Kidney (tissue), 22 donors: ENCODE measurements at places on chromosomes 6 and 20. TPM values are rescaled to one million over a fixed set of nuclear protein-coding genes. Genes with fewer than 3 reads are reported as not detected.
A peak's percentile ranks its signal among the peaks of the same experiment; 100 is the strongest.

The FAM210B gene
- total RNA-seq = 27.2 TPM

- no peak for DNase-seq
These were observed 102.4 kb upstream of the SUPT3H start for GRCh38 chr6:45479834-45480751.

DNA sequence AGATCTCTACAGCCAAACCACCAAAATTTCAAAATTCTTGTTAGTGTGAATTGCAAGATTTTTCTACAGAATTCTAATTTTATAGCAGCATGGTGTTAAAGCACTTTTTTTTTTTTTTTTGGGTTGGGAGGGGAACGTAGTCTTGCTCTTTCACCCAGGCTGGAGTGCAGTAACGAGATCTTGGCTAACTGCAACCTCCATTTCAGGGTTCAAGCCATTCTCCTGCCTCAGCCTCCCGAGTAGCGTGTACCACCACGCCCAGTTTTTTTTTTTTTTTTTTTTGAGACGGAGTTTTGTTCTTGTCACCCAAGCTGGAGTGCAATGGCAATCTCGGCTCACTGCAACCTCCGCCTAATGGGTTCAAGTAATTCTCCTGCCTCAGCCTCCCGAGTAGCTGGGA is 11.5 kb downstream of the ARHGAP18 start:
- DNase-seq = no peak

DNA sequence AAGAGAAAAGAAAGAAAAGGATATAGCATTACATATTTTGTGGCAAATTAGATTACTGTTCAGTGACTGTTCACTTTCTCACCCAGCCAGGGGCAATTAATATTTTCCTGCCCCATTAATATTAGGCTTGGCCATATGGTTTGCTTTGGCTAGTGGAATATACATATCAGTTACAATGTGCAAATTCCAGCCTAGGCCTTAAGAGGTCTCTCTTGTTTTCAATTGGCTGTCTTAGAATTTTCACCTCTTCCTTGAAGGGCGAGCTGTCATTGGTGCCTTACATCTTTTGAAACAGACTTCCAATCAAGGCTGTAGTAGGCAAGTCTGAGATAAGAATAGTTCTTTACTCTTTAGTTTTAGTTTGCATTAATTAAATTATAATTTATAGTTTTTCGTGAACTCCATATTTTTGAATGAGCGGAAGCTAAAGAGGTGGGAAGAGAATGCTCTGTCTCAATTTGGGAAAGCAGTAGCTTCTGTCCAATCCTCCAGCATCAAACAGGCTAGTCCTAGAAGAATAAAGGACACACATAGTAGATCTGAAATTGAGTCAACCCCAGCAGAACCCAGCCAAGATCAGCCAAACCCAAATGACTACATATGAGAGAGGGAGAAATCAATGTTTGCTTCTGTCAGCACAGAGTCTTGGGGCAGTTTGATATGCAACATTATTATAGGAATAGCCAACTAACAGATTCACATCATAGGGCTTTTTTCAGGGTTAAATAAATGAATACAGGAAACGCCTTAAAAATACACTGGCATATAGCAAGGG is 6.3 kb upstream of the CSNK2A1 start:
- DNase-seq = no peak

DNA sequence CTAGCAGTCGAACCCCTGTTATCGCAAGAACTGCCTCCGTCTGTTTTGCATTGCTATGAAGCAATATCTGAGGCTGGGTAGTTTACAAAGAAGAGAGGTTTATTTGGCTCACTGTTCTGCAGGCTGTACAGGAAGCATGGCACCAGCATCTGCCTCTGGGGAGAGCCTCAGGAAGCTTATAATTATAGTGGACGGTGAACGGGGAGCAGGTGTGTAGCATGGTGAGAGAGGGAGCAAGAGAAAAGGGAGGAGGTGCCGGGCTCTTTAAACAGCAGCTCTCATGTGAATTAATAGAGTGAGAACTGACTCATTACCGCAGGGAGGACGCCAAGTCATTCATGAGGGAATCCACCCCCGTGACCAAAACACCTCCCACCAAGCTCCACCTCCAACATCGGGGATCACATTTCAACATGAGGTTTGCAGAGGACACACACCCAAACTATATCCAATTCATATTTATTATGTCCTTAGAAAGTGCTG is 172.6 kb upstream of the KCNG1 start:
- no peak for DNase-seq

DNA sequence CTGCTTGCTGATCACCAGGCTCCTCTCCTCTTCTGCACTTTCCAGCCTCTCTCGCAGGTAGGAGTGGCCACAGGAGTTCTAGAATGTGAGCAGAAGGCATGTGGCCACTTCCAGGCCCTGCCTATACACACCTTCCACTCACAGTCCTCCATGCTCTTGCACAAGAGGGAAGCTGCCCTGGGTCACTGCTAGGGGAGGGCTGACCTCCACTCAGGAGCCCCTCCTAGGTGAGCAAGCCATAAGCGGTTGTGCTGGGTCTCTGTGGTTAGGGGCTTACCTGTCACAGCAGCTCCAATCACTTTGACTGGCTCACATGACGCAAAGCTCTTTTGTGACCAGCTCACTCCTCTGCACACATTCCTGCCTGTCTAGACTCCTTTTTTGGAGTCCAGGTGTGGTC is 68.2 kb downstream of the TMEM242 start:
- DNase-seq = no peak

GRCh38 chr6:14929291-14929690 is 316.6 kb upstream of the JARID2 start:
- no peak for DNase-seq

The PROKR2 gene
- not detected for total RNA-seq

GRCh38 chr20:18397030-18397429 is 69.8 kb downstream of the DZANK1 start:
- DNase-seq = no peak

- DNase-seq = no peak
These were observed 36.5 kb upstream of the MLN start for GRCh38 chr6:33840048-33840926.

- no peak for DNase-seq
These were observed 1.8 kb downstream of the RGS19 start for GRCh38 chr20:64077541-64077875.

The MUC21 gene
- not detected for total RNA-seq

GRCh38 chr20:55052459-55052858 is 577.1 kb downstream of the DOK5 start:
- DNase-seq = no peak

GRCh38 chr6:41256383-41256782 is 28.2 kb downstream of the TREML4 start:
- no peak for DNase-seq

- DNase-seq = peak; percentile 82
These were observed 61.2 kb downstream of the GCLC start for GRCh38 chr6:53483423-53484353.

GRCh38 chr6:154230393-154230792 is 126.2 kb downstream of the IPCEF1 start:
- no peak for DNase-seq

The TMEM244 gene
- not detected for total RNA-seq

GRCh38 chr6:41579088-41579610 is 33.0 kb downstream of the FOXP4 start:
- DNase-seq = peak; percentile 50

The FAM162B gene
- total RNA-seq = 4.3 TPM

The PROCR gene
- total RNA-seq = 24.5 TPM

- DNase-seq = no peak
These were observed 135.2 kb upstream of the TAB2 start for GRCh38 chr6:149182262-149182661.

GRCh38 chr20:17565169-17565845 is 4.6 kb upstream of the DSTN start:
- DNase-seq = no peak
